ENCODE measurements at places on chromosomes 3 and 15.
A peak's percentile ranks its signal among the peaks of the same experiment; 100 is the strongest.

DNA sequence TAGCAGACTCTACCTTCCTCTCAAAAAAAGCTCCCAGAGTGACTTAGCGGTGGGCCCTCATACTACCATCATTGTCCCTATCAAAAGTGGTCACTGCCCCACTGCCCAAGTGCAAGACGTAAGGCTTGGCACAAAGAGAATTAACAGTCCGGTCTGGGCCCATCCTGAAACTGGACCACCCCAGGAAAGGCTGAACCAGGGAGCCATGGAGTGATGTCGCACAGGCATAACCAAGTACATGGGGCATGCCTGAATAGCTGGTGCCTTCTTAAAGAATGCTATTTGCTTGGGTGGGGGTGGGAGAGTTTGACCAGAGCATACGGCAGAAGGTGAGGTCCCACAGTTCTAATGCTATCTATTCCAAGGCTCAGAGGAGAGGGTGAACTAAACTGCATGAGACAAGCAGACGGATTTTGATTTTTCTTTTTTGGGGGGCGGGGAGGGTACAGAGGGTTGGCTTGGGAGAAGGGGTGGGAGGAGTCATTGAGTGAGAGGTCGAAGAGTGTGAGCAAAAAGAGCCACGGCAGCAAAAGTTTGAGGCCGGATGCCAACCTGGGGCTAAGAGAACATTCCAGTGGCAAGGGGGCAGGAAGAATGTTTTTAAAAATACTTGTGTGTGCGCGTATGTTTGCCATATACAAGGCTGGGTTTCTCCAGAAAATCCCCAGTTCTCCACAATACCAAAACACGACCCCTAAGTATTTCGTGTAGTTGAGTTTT lies 50.2 kb downstream of the FAM174B start:
- no peak for DNase-seq

DNA sequence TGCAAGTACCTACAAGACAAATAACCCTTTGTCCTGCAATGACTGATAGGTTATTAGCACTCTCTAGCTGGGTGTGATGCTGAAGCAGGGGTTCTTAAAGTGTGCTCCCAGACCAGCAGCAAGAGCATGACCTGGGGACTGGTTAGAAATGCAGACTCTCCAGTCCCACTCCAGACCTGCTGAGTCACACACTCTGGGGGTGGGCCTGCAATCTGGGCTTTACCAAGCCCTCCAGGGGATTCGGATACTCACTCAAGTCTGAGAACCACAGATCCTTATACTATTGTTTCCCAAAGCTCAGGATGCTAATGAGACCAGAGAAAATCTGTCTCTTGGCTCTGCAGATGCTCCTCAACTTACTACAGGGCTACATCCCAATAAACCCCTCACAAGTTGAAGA lies 142.1 kb upstream of the RAD18 start:
- no peak for DNase-seq

DNA sequence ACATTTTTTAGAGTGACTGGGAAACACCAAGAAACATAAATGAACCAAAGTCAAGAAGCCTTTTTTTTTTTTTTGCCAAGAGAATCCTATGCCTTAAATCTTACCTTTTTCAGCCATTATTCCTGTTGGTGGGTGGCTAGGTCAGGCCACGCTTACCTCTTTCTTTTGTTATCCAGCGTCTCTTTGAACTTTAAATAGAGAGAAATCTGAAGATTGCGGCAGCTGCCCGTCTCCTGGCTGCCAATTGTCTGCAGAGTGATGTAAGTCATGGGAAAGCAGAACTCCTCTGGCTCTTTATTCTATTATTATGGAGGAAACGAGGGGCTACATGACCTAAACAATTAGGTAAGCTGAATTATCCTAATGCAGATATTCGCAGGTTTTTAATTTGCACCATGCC lies at the start of gene STRIT1:
TSS of gene STRIT1 (minus strand) at position 168 of the 400 bp plus-strand sequence.
- no peak for DNase-seq

GRCh38 chr3:31187380-31187779 lies 292.9 kb upstream of the GADL1 start:
- DNase-seq = no peak

GRCh38 chr3:127714125-127714571 lies 41.4 kb downstream of the ABTB1 start:
- DNase-seq = no peak

- DNase-seq = no peak
These were observed 295.8 kb upstream of the LYSMD4 start for GRCh38 chr15:100029045-100029444.

- no peak for DNase-seq
These were observed 20.0 kb upstream of the SENP7 start for GRCh38 chr3:101532783-101533602.

GRCh38 chr3:150144191-150144708 lies 173.6 kb upstream of the PFN2 start:
- no peak for DNase-seq

GRCh38 chr15:25790000-25790660 lies 73.0 kb downstream of the ATP10A start:
- peak; percentile 27 for DNase-seq

DNA sequence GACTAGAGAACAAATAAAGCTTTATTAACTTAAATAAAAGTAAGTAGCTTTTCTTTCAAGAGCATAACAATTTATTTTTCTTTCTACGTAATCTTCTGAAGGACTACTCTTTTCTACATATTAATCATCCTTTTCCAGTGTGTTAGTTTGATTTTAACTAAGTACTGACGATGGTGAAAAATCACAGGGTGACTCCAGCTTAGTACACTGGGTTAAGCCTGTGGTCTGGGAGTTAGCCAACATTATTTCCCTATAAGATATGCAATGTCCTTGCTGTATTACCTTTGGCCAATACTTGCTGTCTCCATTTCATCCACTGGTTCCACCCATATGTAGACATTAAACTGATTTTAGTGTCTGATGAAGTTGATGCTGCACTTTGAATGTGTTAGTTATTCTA lies 508.6 kb upstream of the SUCLG2 start:
- DNase-seq = no peak

DNA sequence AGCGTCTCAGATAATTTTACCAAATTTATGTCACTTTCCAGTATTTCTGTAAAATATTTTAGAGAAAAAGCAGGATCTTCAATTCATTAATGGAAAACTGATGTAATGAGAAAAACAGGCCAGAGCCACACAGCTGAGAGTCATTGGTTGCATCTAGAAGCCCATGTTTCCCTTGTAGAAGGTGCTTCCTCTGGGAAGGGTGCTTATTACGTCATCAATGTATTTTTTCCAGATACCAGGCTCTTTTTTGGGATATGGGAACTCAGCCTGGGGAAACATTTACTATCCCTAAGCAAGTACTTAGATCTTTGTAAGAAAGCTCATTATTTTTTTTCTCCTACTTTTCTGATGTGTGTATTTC lies 89.1 kb upstream of the PHLDB2 start:
- DNase-seq = no peak

DNA sequence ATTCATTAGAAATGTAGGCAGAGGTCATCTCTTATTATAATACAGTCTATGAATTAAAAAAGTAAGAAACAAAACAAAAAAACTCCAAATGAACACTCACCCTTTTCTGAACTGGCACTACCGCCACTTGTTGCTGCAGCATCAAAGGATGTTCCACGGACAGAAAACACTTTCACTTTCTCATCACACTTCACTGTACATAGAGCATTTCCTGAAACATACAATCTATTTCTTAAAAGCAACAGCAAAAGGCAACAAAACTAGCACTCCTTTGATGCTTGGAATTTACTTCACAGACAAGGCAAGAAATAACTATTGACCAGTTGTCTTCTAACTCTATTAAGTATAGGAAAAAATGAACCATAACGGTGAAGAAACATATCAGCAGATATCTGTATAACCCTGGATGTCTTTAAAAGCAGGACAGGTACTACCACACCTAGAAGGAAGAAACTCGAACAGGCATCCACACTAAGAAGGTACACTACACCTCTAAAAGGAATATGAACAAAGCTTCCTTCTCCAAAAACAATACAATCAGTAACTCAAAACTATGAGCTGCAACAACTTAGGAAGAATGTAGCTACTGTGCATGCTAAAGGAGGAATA lies 24.9 kb downstream of the ETFA start:
- no peak for DNase-seq

DNA sequence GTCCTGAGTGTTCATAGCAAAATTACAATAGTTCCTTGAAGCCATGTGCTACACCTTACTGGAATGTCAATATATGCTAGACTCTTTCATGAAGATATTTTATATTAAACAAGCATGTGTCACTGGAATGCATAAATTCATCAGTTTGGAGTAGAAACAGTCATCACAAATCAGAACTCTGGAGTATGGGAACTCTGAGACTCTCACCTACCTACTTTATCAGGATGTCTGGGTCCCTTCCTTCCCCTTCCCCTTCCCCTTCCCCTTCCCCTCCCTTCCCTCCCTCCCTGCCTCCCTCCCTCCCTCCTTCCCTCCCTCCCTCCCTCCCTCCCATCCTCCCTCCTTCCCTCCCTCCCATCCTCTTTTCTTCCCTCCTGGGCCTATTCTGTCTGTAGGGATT lies 144.7 kb upstream of the PEX5L start:
- no peak for DNase-seq

- no peak for DNase-seq
These were observed 15.8 kb downstream of the ARIH2 start for GRCh38 chr3:48934333-48934991.

DNA sequence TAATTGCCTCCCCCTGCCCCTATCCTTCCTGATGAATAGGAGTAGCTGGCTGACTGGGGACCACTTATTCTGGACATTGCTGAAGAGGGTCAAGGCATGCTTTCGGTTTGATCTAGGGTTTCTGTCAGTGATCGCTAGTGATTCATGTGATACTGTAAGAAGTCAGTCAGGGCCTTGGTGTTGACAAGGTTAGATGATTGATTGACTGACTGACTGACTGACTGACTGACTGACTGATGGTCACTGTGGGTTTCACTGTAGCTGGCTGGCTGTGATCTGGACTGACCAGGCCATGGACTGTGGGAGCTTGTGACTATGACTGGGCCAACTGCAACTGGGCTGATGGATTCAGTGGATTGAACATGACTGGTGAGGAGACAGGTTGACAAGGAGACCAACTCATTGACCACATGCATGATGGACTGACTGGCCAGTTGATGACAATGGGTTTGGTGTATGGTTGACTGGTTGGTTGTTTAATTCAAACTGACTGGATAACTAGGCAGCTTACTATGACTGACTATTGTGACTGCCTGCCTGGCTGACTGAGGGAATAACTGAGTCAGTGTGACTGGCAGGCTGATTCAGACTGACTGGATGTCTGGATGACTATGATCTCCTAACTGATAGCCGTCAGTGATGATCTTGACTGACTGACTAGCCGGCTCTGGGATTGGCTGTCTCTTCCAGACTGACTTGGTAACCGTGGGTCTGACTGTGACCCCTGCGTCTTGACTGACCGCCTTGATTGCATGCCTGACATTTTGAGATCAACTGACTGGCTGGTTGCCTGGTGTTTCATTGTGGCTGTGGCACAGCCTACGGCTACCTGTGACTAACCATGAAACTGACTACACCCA lies 509.9 kb downstream of the SHQ1 start:
- no peak for DNase-seq

- no peak for DNase-seq
These were observed 7.5 kb upstream of the LCTL start for GRCh38 chr15:66573348-66573718.

DNA sequence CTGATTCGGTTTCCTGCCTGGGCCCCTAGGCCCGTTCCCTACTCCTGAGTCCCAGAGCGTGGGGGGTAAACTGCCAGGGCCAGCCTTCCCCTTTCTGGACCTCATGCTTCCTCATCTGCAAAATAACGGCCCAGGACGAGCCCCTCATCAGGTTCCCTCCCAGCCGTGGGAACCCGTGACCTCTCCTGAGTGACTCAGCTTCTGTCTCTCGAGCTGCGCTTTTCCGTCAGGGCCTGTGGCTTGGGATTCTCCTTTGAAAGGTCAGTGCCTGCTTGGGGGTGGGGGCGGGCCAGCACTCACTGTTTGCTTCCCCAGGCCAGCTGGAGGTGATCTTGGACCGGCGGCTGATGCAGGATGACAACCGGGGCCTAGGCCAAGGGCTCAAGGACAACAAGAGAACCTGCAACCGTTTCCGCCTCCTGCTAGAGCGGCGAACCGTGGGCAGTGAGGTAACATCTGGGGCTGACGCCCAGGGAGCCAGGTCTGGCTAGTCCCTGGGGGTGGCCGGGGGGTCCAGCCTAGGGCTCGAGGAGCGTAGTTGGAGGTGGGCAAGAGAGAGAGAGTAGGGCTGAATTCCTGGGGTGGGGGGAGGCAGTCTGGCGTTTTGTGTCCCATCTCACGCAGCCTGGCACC lies 12.8 kb downstream of the MAN2A2 start:
- DNase-seq = peak; percentile 92

- DNase-seq = peak; percentile 39
These were observed 28.2 kb downstream of the C3orf62 start for GRCh38 chr3:49248840-49249227.

- no peak for DNase-seq
These were observed 98.8 kb downstream of the FGF7 start for GRCh38 chr15:49521802-49522201.

DNA sequence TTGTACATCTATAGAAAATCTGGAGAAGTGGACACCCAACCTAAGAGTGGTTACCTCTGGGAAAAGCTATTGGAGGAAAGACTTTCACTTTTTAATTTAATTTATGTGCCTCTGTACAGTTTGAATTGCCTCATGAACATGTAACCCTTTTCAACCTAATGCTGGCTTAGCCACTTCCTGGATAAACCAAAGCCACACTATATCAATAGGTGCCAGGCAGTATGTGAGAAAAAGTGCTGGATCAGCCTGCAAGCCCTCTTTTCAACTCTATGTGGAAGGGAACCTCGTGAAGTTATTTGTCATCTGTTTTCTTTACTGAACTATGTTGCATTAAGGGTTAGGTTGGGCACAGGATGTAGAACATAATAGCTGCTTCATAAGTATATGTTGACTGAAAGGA lies 9.3 kb upstream of the TOPAZ1 start:
- DNase-seq = no peak

GRCh38 chr15:100334905-100335304 lies 6.9 kb downstream of the ADAMTS17 start:
- no peak for DNase-seq

GRCh38 chr3:171883893-171884279 lies 40.7 kb downstream of the TMEM212 start:
- no peak for DNase-seq

DNA sequence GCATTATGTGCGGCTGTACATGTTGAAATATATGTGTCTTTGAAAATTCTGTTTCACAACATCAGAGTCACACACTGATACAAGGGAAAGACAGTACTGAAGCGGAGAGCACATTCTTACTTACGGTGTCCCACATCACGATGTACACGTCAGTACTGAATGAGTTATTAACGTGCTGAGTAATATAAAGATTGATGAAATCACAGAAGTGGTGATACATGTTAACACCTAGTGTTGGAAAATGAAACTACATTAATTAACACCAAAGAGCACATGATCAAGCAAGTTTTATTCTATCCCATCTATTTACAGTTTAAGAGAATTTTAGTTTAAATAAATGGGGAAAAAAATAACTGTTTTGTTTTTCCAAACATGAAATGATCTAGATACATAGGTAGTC lies 15.6 kb downstream of the EOGT start:
- no peak for DNase-seq

DNA sequence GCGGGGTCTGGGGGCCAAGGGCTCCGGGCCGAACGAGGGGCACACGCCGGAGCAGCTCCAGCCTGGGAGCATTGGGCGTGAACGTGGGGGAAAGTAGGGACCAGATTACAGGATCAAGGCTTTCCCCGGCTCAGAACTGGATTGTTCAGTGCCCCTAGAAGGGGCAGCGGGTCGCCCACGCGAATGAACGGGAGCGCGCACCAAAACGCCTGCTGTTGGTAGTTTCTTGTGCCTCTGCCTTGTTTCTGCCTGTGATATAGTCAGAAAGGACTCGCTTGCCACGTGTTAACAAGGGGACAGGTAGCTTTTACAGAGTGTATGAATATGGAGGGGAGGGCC lies 1.1 kb downstream of the CASR start:
- DNase-seq = no peak

Measured in adrenal gland (tissue), 19 donors.